ENCODE measurements at places on chromosomes 11 and 22.

DNA sequence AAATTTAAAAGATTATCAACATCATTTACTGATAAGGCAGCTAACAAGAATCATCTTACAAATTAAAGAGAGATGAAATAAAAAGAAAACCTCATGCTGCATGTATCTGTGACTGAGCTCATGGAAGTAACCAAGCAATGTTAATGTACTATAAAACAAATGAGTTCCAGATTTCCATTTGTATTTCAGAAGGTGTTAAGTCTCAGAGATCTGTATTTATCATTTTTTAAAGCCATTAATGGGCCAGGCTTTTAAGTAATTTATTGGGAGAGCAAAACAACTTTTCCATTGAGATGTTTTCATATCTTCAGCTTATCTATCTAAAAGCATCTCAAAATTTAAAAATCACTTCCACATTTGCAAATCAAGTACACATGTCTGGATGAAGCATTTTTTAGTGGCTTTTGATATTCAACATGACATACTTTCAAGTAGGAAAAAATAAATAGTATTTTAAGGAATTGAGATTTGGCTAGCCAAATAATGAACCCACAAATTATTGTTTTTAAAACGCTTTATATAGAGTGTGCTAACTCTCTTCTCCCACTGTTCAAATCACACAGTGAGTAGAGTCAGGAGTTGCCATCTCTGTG is 17.9 kb upstream of the BBOX1 start:
- no peak for DNase-seq

- DNase-seq, result no peak
Observed at GRCh38 chr11:123093739-123094138, 31.8 kb upstream of the HSPA8 start.

DNA sequence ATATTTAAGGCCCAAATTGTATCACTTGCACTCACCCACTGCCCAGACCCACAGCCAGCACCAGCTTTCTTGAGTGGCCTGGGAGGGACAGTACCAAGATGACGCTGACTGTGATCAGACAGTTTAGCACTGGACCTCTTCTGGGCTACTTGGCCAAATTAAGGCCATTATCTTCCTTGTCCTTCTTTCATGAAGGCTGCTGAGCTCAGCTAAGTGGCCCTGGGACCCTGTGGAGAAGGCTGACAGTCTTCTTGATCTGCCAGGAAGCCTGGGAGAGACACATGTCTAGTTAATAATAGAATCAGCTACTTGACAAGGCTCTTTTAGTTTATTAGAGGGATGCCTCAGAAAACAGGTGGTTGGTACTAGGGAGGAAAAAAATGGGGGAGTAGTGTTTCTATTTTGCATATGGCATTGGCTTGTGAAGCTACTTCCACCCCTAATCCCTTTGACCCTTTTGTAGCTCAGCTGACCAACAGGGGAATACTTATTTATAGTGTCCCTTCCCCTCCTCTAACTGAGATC is 127.9 kb upstream of the NTM start:
- DNase-seq, result no peak

DNA sequence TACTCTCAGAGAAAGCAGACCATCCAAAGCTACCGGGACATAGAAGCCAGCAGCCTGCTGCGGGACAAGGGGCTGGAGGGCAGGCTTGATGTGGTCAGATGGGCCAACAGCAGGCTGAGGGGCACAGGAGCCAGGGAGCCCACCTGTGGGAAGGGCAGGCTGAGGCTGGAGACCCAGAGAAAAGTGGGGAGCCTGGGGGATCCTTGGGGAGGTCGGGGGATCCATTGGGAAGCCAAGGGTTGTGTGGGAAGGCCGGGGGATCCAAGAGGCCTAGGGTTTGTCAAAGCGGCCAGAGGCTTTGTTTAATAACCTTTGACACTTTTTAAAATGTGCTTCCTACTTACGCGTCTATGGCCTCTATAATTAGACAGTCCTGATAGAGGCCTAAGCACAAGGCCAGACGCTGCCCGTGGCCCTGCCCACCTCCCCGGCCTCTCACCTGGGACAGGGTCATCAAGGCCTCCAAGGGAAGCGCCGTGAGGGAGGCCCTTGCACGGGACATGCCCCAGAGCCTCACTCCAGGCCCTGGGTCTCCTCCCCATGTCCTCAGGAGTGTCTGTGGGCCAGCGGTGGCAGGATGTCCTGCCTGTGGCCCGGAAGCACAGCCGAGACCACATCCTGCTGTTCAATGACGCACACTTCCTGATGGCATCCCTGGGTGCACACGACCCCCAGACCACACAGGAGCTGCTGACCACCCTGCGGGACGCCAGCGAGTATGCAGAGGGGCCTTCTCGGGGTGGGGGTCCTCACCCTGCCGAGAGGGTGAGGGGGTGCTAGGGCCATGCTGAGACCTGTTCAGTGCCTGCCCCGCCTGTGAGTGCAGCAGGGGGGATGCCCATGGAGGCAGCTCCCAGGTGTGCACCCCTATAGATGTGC is 8.6 kb upstream of the GTSE1 start:
- DNase-seq, result no peak

- no peak for DNase-seq
Observed at GRCh38 chr11:34745195-34745594, 124.3 kb downstream of the EHF start.
